ENCODE measurements at places on chromosomes 7 and 10.

DNA sequence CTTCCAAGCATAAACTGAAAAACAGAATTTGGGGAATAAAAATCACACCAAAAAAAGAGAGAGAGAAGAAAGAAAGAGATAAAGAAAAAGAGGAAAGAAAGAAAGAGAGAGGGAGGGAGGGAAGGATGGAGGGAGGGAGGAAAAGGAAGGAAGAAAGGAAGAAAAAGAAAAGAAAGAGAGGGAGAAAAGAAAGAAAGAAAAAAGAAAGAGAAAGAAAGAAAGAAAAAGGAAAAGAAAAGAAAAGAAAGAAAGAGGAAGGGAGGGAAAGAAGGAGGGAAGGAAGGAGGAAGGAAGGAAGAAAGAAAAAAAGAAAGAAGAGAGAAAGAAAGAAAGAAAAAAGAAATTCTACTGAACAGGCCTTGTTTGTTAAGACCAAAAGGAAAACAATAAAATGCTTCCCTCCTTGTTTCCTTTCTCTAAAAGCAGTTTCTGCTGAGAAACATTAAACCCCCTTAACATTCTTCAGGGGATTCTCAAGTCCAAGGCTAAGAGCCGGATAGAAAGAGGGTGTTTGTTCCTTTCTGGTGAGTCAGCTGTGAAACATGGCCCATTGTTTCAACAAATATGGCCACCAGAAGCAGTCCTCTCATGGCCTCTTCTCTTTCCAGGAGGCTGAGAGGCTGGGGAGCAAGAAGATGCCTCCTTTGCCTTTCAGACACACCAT, 46.9 kb upstream of the GPAM start:
- DNase-seq = no peak

DNA sequence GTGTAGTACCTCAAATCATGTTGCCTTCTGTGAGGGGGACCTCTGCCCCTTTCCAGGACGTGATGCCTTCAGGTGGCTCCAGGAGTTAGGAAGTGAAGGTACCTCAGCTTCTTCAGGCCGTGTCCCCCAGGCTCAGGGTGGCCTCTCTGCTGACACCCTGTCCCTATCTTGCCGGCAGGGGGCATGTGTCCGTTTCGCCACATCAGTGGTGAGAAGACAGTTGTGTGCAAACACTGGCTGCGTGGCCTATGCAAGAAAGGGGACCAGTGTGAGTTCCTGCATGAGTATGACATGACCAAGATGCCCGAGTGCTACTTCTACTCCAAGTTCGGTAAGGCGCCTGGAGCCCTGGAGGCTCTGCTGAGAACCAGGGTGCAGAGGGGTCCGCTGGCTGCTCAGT, 9.2 kb downstream of the CPSF4 start:
- DNase-seq = peak; percentile 2

DNA sequence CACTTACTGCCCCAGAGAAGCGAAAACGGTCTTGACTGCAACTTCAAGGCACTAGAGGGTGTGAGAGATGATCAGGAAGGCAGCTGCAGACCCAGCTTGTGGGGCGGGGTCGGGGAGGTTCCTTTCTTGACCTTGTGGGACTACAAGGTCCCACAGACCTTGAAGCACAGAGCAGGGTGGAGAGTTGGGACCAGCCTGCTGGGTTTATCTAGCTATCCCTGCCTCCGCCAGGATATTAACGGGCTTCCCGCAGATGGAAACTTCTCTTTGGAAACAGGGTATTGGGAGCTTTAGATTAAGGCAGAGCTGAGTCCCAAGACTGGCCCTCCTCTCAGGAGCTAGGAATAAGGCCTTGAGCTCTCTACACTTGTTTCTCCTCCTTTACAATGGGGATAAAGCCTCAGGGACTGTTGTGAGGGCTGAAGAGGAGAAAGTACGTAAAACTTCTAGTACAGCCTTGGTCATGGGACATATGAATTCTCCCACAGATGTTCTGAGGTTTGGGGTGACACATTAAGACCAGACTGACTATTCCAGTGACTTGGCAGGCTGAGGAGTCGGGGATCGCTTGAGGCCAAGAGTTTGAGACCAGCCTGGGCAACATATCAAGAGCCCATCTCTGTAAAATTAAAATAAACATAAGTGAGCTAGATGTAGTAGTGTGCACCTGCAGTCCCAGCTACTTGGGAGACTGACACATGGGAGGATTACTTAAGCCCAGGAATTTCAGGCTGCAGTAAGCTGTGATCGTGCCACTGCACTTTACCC, 153.2 kb downstream of the CDH23 start:
- DNase-seq = no peak

- no peak for DNase-seq
Observed at GRCh38 chr7:33678569-33679335, 226.6 kb upstream of the BMPER start.

DNA sequence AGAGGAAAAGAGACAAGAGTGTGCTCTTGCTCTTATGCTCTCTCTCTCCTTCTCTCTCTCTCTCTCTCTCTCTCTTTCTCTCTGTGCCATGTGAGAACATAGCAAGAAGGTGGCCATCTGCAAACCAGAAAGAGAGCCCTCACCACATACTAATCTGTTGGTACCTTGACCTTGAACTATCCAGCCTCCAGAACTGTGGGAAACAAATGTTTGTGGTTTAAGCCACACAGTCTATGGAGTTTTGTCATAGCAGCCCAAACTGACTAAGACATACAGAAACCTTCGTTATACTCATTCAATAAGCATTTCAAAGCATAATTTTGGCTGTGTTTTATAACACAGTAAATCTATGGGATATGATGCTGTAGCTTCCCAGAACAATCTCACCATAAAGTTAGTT, 56.4 kb upstream of the PLPP4 start:
- DNase-seq = no peak

Measured in NCI-H510A treated with DMSO at 0.1 percent for 48 hours (cell line).